ENCODE measurements at places on chromosomes 3 and 15.

GRCh38 chr3:151770956-151771355, 37.2 kb downstream of the AADACL2 start:
- peak; percentile 4 for DNase-seq

DNA sequence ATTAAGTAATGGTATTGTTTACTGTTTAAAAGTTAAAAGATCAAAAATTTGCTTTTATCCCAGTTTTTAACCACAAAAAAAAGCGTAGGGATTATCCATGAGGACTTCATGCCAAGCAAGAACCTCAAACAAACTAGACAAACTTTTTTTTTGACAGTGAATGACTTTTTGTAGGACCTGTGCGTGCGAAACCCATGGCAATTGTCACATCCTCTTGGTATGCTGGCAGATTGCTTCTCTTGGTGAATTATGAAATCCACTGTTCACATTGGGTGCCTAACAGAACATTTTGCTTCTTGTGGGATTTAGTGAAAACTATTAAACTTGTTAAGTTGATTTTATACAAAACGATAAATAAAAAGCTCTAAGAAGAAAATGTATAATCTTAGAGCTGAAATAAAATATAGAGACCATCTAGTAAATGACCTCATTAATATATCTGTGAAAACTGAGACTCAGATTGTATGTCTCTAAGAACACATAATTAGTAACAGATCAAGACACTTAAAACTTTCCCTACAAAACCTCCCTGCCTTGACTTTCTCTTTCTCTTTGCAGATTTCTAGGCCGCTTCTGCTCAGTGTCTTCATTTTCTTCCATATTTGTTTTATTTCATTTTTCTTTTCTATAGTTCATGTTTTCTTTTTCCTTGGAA, 87.3 kb upstream of the CGNL1 start:
- DNase-seq = no peak

- DNase-seq = no peak
Measured at GRCh38 chr15:74454764-74455500, 6.0 kb downstream of the UBL7 start.

GRCh38 chr3:170564664-170565063, 21.2 kb downstream of the SLC7A14 start:
- DNase-seq = no peak

- no peak for DNase-seq
Measured at GRCh38 chr15:31336593-31337295, 10.1 kb downstream of the KLF13 start.

DNA sequence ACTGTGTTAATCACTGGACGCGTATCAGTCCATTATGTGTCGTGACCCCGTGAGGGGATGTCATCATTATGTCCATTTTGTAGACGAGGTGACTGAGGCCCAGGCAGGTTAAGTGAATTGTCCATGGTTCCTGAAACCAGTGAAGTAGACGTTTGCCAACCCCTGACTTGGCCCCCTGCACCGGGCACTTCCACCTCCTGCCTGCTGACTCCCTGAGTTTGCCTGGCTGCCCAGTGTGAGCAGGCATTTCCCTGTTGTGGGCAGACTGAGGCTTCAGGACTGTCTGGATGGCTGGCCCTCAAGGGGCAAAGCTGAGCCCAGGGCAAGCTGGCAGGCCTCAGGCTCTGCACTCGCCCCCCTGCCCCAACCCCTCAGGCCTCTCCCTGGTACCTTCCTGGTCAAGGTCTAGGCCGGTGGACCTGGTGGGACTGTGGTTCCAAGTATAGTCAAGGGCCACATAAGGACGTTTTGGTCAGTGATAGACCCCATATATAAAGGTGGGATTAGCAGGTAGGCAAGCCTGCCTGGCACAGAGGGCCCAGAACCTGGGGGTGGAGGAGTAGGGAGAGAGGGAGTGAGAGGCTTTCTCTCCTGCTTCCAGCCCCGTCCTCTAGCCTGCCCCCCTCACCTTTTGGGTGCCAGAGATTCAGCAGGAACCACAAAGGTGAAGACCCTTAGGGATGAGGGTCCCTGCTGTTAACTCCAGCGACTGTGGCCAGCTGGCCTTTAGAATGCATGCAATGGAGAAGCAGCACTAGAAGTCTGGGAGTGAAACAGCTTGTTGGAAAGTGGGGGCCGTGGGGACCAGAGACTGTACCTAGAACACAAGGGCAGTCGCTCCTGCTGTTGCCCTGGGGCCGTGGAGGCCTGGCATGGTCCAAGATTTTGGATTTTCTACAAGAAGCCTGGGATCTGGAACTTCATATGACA, 34.6 kb downstream of the FBLN2 start:
- DNase-seq = no peak

GRCh38 chr15:82313446-82313845, 35.8 kb downstream of the GOLGA6L10 start:
- DNase-seq = no peak

DNA sequence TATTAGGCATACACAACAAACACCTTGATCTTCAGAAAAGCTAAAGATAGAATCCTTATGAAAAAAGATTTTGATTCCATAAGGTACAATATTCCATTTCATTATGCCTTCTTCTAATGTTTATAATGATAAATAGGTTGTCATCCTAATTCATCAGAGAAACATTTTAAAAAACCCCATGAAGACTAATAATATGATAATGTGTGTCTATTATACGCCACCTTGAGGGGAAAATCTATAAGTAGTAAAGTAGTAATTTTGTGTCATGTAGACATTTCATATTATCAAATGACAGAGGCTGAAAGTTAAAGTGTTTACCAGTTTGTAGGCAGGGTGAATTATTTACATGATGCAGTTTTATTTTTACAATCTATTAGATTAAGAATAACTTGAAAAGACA, 524.3 kb downstream of the GBE1 start:
- peak; percentile 14 for DNase-seq

Measured in ELR (cell line).